ENCODE measurements at places on chromosomes 5 and 9.

DNA sequence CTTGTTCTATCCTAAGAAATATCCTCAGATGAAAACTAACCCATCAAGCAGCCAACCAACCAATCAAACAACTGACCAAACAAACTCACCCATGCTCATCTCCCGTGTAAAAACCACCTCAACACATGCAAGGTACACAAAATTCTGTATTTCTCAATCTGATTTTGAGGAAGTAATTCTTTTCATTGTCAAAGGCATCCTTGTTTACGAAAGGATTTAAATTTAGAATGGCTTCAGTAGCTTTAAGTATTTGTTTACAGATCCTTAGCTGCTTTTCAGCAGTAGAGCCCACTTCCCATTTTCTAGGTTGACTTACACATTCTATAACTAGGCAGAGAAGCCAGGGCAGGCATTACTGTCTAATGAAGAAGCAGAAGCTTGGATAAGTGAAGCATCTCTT, 78.6 kb downstream of the NTRK2 start:
- no peak for DNase-seq

- DNase-seq, result no peak
These were observed 42.5 kb downstream of the ELAVL2 start for GRCh38 chr9:23783509-23783908.

DNA sequence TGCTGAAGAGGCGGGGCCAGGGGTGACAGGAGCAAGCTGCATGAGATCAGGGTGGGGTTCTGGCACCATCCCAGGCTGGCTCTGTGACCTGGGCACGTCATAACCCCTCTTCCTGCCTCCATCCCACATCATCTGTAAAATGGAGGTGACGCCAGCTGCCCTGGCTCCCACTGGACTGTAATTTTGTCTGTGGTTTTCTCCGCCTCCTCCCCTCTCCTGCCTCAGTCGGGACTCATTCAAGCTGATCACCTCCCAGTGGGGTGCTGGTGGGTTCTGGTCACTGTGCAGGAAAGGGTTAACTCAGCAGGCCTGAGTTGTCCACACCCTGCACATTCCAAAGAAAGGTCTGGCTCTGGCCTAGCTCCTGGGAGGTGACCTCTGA, 128.2 kb downstream of the RXRA start:
- DNase-seq, result no peak

DNA sequence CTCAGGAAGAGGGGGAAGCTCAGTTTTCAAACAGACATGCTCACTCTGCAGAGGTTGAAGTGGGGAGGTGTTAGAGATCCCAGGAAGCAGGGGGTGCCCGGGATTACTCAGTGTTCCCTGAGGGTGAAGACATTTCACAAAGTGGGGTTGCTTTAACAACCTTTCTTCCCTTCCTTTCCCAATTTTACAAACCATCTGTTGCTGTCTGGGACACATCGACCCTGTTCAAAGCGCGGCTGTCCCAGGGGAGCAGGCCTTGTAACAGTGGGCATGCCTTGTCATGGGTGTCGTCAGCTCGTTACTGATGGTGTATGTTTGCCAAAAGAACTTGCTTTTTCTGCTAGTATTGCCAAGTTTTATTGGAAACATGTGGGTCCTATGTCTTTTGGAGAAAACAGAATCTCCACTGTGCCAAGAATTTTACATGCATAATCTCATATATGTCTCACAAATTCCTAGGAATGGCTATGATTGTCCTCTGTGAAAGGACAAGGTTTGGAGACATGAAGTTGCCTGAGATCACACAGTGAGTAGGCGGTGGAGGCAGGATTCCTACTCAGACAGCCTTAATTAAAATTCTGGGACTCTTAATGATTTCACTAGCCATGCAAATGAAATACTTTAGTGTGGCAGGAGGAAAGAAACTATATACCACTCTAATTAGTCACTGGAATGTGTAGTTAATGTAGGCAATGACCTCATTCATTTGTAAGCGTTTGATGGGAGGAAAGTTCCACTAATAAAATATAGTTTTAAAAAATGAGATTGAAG, 198.9 kb downstream of the NXNL2 start:
- DNase-seq, result no peak

- DNase-seq, result no peak
These were observed 65.9 kb downstream of the CYFIP2 start for GRCh38 chr5:157331807-157332206.

GRCh38 chr9:126392662-126393371, 66.2 kb downstream of the MVB12B start:
- DNase-seq, result no peak

GRCh38 chr5:125409861-125410536, 663.6 kb upstream of the ZNF608 start:
- no peak for DNase-seq

GRCh38 chr9:94079236-94079635, 5.0 kb upstream of the PTPDC1 start:
- no peak for DNase-seq

- no peak for DNase-seq
These were observed 17.6 kb downstream of the SLCO6A1 start for GRCh38 chr5:102481054-102481715.

- DNase-seq, result no peak
These were observed 28.4 kb downstream of the PCDHGC5 start for GRCh38 chr5:141517312-141517711.

GRCh38 chr5:63919763-63920478, 42.3 kb downstream of the HTR1A start:
- no peak for DNase-seq

- DNase-seq, result peak; percentile 49
These were observed 83.9 kb upstream of the GRAMD2B start for GRCh38 chr5:126339215-126339805.

- no peak for DNase-seq
These were observed 7.7 kb upstream of the XPA start for GRCh38 chr9:97704851-97705250.

DNA sequence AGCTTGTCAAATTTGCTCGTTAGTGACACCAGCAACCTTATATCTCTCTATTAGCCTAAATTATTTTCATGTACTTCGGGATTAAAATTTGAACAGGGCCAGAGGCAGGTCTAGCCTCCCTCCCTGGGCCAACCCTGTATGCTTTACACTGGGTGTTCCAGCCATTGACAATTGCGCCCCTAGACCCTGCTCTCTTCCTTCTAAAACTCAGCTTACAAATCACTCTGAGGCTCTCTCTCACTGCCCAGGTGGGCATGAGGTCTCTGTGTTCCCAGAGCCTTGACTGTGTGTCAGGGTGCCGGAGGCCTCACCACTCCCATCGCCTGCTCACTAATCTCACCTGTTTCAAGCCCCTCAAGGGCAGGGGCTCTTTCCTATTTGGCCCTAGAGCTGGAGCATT, 6.4 kb upstream of the CFAP90 start:
- DNase-seq, result no peak

- no peak for DNase-seq
These were observed 279.2 kb upstream of the ZNF462 start for GRCh38 chr9:106583751-106584150.

- no peak for DNase-seq
These were observed 17.8 kb downstream of the NOTCH1 start for GRCh38 chr9:136527721-136528710.

GRCh38 chr9:4299005-4299795, 668 bp downstream of the GLIS3 start:
- no peak for DNase-seq

DNA sequence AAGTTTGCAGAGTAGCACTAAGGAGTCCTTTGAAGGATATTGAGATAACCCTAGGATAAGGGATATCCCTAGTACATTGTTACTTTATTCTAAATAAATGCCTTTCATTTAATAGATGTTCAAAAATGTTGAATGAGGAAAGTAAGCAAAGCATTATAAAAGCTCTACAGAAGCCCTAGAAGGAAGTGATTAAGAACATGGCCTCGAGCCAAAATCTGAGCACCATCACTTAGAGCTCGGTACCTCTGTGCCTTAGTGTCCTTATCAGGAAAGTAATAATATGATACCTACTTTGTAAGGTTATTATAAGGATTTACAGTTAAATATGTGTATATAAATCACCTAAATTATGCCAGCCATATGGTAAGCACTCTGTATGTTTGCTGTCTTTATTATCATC, 242.6 kb downstream of the KIAA0825 start:
- no peak for DNase-seq

DNA sequence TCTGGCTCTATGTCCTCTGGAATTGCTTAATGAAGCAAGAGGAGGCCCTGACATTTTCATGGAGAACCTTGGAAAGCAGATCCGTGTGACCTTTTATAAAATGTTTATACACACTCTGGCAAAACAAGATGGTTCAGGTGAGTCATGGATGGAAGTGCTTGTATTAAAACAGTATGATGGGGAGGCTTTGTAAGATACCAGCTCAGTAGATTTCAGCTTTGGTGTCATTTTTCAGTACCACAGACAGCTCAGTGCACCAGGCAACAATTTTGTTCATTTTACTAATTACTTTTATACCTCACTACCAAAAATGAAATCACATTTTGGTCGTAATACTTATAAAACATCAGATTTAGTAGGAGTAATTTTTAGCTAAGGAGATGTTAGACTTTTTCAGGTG, 5.2 kb downstream of the KCNN2 start:
- no peak for DNase-seq

GRCh38 chr9:116334546-116335150, 181.1 kb downstream of the PAPPA start:
- no peak for DNase-seq

GRCh38 chr9:99241106-99241505, 19.0 kb downstream of the SEC61B start:
- no peak for DNase-seq

DNA sequence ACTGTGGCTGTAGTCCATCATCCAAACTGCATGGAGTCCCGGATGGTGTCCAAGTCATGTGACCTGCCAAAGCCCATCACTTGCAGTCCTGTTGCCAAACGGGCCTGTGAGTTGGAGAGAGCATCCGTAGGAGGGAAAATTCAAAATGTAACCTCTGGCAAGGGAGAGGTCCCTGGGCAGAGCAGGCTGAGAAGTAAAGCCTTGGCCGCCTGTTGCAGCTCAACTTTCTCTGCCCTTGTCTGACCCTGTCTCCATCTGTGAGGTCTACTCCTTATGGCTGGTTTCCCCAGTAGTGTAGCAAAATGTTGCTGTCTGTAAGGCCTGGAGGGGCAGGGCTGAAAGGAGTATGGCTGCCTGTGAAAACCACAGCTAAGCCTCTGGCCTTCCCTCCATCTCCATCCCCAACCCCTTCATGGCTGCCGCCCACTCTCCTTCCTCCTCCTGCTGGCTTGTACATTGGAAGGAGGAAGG, 163.5 kb downstream of the SEMA6A start:
- DNase-seq, result no peak

DNA sequence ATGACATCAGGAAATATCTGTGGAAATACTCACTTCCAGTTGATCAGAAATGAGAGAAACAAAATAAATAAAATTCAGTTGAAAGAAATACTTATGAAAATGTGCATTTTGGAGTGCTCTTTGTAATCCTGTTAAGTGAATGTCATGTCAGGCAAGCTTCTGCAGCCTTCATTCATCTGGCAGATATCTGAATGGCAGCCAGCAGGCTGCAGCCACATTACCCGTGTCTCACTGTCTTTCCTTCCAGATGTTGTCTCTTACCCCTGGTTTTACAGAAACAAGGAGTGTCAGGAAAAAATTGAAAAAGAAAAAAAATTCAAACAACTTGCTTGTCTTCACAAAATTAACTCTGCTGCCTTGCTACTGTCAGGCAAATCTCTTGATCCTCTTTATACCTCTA, 445.0 kb upstream of the RIOK2 start:
- no peak for DNase-seq

GRCh38 chr9:37963936-37964739, 60.2 kb upstream of the SLC25A51 start:
- DNase-seq, result no peak

GRCh38 chr5:56056875-56057274, 62.1 kb upstream of the IL6ST start:
- no peak for DNase-seq

DNA sequence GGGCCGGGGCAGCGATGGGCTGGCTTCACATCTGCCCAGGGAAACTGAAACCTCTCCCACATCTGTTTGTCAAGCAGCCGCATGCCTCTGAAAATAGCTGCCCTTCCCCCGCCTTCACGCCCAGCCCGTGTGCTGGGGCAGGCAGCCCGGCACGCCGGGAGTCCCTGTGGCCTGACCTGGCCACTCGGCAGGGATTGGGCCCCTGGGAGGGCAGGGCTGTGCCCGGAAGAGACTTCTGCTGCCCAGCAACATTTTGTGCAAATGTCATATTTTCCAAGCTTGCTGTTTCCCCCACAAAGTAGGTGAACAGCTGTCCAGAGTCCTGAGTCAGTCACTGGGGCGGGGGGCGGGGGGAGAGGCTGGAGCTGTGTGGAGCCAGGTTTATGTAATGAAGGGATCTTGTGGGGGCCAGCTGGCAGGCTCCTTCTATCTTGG, 8.2 kb downstream of the COL27A1 start:
- DNase-seq, result no peak

GRCh38 chr9:92512622-92513021, 23.2 kb downstream of the ECM2 start:
- DNase-seq, result no peak

GRCh38 chr5:28648108-28648507, 1609.7 kb upstream of the CDH9 start:
- no peak for DNase-seq

- no peak for DNase-seq
These were observed 27.9 kb downstream of the RFX3 start for GRCh38 chr9:3497857-3498256.

DNA sequence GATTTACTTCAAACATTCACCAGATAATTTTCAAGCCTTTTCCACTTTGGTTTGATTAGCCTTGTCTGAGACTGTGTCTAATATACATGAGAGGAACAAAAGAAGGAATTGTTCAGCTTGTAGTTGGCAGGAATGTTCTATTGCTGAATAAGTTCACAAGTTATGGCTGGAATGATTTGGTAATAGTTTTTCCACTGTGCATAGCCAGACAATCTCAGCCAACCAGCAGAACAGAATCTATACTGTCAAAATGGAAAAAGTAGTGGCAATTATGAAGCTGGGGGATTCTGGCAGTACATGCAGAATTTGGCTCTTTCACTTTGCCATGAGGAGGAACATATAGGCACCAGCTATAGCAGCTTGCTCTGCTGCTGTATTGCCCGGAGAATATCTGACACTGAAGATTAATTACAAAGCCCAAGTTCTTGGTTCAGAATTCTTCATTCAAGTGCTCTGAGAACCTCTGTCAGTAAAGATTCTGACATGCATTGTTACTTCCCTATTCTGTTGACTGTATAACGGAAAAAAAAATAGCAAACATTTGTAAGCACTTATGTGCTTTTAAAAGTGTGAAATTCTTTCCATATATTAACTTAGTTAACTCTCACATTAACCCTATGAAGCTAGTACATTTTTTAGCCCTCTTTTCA, 150.6 kb downstream of the PRR16 start:
- DNase-seq, result no peak

GRCh38 chr5:1555808-1556731, 32.3 kb upstream of the LPCAT1 start:
- no peak for DNase-seq
